ENCODE measurements at places on chromosomes 5 and 9.

GRCh38 chr5:65562731-65563701 is at the start of the genes CENPK and PPWD1:
TSS of gene CENPK (minus strand) at chr5:65563168. CDS start at chr5:65554907, 8,261 bp downstream.
TSS of gene PPWD1 (plus strand) at chr5:65563296. CDS start at chr5:65563311, 15 bp downstream.
- peak; percentile 93 for DNase-seq

DNA sequence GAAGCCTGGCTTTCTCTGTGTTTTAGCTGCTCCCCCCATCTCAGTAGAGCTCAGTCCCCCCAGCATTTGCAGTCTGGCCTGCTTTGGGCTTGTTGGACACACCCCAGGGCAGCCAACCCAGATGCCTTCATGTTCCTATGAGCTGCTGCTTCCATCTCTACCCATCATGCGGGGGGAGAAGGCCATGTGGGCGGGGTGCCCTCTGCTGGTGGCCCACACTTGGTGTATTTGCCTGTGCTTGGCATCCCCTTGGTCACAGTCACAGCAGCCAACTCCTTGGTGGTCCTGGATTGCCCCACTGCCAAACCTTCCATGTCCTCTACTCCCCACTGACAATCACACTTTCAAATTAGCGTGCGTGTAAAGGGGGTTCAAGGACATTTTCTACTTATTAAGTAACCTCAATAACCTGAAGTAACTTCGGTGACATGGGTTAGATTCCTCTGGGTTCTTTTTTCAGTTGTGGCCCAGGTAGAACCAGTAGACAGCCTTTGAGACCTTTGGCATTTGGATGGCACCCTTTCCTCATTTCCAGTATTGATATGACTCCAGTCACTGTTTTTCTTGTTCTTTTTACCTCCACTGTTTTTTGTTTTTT is 42.8 kb downstream of the SNX30 start:
- DNase-seq = peak; percentile 63

DNA sequence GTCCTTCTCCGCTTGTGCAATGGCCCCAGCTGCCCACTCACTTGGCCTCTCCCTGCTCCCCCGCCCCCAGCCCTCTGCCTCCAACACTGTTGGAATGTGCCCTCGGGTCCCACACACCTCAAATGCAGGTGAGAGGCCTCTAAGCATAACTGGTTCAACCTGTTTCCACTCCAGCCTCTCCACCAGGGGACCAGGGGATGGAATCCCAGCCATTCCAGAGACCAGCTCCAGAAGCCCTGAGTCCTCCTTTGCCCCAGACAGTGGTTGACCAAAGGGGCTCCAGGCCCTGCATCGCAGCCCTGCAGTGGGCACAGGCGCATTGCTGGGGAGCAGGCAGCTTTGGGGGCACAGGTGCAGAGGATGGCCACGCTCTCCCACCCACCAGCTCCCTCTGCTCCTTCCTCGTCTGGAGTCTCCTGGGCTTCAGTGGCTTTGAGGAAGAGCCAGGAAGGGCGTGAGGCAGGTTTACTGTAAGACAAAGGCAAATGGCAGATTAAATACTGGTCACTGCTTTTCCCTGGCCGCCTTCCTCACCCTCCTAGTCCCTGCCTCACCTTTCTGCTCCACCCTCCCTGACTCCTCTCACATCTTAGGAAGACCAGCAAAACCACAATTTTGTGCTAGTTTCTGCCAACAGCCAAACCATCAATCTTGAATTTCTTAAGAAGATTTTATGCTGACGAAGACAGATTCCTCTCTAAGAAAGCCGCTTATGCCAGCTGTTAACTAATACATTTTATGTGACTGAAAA is 29.1 kb upstream of the IRX2 start:
- DNase-seq = no peak

DNA sequence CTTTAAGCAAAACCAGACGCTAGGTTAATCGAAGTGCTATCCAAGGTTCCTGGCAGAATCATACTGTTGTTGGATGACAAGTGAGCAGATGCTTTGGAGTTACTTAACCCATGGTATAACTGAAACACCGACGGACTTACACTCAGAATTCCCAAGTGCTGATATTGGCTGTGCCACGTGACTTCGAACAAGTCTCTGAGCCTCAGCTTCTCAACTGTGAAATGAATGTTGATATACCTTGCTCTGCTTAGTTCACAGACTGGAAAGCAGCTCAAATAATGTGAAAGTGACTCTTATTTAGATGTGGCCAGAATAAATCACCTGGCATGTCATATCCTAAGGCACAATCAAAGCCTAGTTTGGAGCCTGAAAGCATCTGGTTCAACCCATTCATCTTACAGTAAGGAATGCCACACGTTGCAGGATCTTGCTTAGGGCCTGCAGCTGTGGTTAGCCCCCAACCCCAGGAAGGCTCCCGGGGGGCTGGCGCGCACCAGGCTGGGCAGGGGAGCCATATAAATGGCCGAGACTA is 759 bp downstream of the GEMIN5 start:
- no peak for DNase-seq

GRCh38 chr5:103066326-103066725 is 53.6 kb downstream of the GIN1 start:
- DNase-seq = no peak

DNA sequence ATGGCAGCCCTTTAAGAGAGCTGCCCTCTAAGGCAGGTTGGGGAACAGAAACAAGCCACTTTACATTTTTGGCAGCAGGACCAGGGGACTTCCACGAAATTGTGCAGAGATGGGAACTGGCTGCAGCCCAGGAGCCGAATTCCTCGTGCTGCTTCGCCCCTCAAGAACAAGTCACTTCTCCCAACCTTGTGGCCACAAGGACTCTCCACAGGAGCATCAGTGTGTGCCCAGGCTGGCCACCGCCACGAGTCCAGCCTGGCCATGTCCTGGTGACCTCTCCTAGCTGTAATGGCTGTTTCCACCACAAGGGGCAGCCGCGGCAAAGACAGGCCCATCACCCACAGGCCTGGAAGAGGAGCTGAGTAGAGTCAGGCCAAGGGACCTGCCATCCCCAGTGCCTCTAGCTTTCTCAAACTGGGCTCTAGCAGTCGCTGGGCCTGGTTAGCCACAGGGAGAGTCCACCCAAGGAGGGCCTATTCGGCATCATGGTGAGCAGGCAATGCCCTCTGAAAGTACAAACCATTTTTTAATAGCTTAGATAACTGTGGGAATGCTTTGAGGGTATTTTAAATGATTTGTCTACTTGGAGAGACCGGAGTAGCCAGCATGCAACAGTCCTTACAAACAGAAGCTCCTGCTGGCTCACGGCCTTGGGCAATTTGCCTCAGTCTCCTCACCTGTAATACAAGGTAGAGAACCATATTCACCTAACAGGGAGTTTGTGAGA is 129.0 kb downstream of the COL23A1 start:
- DNase-seq = peak; percentile 62

- DNase-seq = no peak
These were observed 831 bp downstream of the IGFBPL1 start for GRCh38 chr9:38423273-38423972.

DNA sequence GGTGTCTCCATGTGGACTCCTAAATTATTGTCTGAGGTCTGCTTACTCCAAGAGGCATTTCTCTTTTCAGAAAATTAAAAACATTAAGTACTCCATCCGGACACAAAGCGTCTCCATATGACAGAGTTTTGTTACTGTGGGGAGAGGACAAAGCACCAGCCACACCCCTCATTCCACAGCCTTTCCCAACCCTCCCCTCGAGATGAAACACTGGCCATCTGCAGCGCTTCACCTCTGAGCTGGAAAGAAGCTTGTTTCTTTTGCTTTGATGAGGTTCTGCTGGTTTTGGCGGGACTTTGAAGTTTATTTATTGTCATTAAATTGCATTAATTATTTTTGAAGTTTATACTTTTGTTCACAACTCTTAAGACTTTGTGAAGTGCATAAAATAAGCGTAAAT is 27.6 kb upstream of the NKD2 start:
- DNase-seq = no peak

- DNase-seq = no peak
These were observed 4.3 kb upstream of the MTMR12 start for GRCh38 chr5:32317041-32317440.

- no peak for DNase-seq
These were observed 20.0 kb upstream of the GRIN3A start for GRCh38 chr9:101758304-101758930.

- no peak for DNase-seq
These were observed 14.4 kb downstream of the ELOVL7 start for GRCh38 chr5:60829490-60830266.

GRCh38 chr9:4317681-4318080 is 17.8 kb upstream of the GLIS3 start:
- no peak for DNase-seq

DNA sequence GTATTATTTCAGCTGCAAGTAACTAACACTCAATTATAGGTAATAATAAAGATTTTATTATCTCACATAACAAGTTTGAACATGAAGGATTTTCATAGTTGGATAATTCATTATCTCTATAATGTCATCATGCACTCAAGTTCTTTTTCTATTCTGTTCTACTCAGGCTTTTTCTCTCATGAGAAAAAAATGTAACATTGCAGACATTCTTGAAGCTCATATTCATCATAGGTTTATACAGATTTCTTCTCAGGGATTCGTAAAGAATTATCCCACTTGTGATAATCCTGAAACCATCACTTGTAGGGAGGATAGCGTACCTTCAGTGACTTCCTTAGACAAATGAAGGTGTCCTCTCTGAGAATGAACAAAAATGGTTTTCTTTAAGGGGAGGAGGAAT is 150.3 kb downstream of the XRCC4 start:
- no peak for DNase-seq

GRCh38 chr5:67233075-67233474 is 36.5 kb upstream of the CD180 start:
- DNase-seq = no peak

DNA sequence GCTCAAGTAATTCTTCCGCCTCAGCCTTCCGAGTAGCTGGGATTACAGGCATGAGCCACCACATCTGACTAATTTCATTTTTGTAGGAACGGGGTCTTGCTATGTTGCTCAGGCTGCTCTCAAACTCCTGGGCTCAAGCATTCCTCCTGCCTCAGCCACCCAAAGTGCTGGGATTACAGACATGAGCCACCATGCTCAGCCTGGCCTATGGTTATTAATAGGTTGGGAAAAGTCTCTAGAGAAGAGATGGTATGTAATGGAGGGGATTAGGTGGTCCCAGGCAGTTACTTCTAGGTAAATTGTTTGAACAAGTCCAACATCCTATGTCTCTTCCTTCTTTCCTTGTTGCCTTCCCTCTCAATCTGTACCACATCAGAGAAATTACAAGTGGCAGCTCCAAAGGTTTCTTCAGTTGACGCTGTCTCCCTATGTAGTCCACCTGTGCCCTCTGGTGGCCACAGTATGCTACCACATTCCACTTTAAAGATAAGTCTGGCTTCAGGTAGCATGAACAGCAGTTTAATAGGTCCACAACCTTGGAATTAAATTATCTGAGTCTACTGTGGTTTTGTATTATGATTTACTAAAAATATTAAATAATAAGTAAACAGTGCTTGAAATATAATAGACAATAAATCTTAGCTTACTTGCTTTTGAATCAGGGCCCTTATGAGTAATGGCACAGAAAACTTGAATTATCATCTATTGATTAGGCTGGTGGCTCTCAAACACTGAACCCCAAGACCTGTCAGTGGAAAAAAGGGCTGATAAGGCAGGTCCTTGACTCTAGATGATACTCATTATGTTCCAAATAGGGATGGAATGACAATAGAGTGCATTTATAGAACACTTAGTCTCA is 9.7 kb downstream of the TIGD6 start:
- DNase-seq = peak; percentile 78

- no peak for DNase-seq
These were observed 29.7 kb downstream of the MEGF10 start for GRCh38 chr5:127320032-127320965.

GRCh38 chr9:82584349-82584863 is 478.5 kb downstream of the RASEF start:
- no peak for DNase-seq

DNA sequence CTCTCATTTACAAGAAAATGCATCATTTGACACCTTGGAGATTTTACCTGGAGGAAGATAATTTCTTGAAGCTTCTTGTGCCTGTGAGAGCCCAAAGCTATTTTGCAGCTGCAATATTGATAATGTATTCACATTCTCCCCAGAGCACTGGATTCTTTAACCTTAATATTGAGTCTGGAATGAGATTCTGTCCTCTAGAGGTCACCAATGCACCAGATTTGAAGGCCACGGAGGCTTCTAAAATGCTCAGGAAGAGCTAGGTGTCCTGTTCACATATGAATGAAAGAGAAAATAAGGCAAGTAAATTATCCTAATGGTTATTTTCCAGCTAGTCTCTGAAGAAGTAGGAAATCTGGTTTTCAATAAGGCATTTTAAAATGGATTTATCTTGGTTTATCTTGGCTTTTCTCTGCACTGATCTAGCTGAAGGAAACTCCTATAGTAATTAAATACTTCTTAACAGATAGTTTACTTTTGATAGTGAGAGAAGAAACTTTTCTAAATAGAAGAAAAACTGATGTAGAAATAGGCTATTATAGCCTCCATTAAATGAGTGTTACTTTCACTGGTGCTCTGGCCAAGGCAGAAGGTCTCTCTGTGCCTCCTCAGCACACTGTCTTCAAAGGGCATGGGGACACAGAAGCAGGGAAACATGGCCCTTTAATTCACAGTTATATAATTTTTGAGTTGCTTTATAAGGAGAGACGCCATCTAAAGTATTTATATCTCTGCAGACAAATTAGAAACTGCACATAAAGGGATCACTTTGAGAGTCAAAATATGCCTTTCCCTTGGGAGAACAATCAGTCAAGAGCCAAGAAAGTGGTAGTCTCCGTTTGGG is 297.0 kb upstream of the ACTBL2 start:
- peak; percentile 61 for DNase-seq

- no peak for DNase-seq
These were observed 210.8 kb downstream of the FAM170A start for GRCh38 chr5:119840175-119840574.

GRCh38 chr5:179803651-179804554 is 2.8 kb downstream of the MGAT4B start:
- DNase-seq = no peak

DNA sequence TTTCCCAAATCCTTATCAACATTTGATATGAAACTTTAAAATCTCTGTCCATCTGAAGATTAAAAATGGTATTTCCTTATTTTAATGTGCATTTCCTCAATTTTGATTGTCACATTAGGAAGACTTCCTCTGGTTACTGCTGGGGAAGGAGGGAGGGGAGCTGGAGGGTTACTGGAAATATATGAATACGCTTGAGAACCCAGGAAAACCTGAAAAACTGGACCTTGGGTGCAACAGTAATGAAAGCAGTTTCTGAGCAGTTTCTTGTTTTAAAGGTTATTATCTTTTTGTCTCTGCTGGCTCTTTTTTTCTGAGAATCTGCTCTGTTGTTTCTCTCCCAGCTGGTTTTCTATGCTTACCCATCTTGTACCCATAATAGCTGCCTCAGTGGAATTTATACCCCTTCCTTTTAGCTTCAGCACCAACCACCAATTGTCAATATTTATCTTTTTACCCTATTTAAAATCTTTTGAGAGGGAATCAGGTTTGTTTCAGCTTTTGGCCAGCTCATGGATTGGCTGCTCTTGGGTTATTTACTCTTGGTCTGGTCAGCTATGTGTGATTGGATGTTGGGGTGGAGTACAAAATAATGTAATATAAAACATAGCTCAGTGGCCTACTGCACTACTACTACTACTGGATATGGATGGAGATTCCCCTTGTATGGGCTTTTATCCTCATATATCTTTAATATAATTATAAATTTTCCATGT is 67.4 kb downstream of the UNC13B start:
- no peak for DNase-seq

GRCh38 chr9:82538634-82539033 is 524.3 kb downstream of the RASEF start:
- no peak for DNase-seq

- no peak for DNase-seq
These were observed 41.7 kb upstream of the UBAC1 start for GRCh38 chr9:136002881-136003280.

- no peak for DNase-seq
These were observed 24.4 kb upstream of the CLK4 start for GRCh38 chr5:178651046-178651810.

Data from HTR-8/SVneo (cell line).